ENCODE measurements at places on chromosomes 11 and 22. TPM values are rescaled to one million over a fixed set of nuclear protein-coding genes. Genes with fewer than 3 reads are reported as not detected.

DNA sequence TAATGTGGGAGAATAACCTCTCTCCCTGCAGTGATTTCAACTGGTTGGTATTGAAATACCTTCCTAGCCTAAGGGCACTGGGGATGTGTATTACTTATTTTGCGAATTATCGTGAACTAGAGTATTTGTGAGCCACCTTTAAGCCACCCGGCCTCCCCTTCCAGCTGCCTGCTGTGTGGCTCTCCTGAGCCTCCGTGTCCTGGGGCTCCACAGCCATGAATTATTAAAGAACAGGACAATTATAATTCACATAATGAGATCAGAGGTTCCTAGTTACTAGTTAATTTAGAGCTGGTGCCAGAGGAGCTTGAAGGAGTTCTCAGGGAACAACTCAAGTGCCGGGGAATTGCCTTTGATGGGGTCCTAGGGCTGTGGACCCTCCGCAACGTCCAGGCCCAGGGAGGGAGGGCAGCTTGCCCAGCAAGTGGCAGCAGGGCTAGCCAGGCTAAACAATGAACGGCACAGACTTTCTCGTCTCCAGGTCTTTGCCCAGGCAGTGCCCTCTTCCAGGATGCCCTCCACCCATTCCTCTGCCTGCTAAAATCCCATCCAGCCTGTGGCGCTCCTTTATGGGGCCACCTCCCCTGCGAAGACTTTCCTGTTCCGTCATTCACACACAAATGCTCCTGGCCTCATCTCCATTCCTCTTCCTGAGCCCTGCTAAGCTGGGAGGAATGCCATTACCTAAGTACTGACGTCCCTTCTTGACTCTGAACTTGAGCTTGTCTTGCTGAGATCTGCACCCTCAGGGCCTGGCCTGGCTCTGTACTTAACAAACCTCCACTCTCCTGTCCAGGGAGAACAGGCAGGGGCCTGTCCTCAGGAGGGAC is 91.5 kb downstream of the RTL6 start:
- peak; percentile 10 for DNase-seq

Gene MMP7
- not detected for total RNA-seq

DNA sequence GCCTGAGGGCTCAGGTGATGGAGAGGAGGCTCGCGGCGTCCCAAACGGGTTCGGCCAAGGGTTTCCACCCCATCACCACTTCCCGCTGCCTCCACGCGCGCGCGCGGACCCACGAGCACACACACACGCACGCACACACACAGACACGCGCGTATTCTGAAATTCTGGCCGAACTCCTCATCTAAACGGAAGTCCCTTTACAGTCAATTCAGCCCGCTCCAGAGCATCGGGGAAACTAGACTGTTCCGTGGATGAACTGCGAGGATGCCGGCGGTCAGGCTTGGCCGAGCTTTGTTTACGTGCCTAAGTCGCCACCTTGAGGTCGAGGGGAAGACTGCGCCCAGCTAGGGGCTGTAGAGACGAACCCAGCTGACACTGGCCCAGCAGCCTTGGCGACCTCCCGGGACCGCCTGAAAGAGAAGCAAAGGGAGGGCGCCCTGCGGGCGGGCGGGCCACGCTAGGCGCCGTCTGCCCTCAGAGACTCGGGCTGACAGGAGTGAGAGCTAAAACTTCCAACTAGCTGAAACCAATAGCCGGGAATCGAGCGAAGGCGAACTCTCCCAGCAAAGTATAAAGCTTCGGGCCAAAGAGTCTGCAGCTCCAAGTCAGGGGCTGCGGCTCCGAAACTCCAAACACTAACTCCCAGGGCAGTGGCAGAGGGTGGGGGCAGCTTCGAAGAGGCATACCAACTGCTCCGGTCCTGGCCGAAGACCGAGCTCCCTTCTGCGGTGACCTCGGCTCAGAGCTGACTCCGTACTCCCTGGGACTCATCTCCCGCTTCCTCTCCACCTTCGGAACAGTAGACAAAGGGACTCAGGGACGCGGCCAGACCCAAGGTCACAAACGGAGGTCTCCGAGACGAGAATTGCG is 124.7 kb upstream of the C11orf58 start:
- DNase-seq, result peak; percentile 93

DNA sequence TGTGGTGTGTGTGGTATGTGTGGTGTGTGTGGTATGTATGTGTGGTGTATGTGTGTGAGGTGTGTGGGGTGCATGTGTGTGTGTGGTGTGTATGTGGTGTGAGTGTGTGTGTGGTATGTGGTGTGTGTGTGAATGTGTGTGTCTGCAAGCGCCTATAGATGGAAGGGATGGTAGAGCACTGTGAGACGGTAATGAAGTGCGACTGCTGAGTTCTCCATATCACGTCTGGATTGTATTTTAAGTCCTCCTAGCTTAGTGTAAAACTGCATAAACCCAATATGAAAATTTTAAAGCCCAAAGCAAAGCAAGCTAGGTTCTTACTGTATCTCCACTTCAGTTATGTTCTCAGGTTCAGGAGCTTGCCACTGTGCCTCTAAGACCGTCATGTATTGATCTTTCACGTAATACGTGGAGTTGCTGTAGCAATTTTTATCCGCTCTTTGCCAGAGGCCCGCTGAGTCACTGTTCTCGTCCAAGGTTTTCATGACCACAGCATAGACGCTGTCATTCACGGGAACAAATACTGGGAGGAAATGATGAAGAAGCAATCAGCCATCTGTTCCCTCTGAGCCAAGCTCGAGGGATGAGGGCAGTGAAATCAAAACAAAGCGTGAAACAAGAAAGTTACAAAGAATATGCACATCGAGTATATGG is 5.5 kb downstream of the PLET1 start:
- no peak for DNase-seq

- peak; percentile 57 for DNase-seq
Measured at GRCh38 chr11:124898711-124899110, 1.0 kb upstream of the ROBO4 start.

Gene KRTAP5-3
- not detected for total RNA-seq

- no peak for DNase-seq
Measured at GRCh38 chr11:26949846-26950245, 44.1 kb upstream of the FIBIN start.

Gene TUB
- 22.3 TPM for total RNA-seq

DNA sequence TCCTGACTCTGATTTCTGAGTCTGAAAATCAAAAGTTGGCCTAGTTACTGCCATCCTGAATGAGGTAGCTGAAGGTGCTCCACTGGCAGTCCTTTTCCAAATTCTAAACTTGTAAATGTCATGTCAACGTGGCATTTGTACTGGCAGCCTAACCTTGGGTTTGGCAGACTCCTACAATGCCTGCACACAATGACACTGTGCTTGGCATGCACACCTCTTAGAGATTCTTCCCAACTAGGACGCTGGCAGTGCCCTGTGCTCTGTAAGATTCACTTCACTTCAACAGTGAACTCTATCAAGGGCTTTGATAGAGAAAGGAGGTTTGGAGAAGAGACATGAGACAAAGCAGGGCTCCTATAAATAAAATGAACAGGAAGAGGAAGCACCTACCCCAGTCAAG is 21.9 kb upstream of the PPP2R1B start:
- DNase-seq, result peak; percentile 75

DNA sequence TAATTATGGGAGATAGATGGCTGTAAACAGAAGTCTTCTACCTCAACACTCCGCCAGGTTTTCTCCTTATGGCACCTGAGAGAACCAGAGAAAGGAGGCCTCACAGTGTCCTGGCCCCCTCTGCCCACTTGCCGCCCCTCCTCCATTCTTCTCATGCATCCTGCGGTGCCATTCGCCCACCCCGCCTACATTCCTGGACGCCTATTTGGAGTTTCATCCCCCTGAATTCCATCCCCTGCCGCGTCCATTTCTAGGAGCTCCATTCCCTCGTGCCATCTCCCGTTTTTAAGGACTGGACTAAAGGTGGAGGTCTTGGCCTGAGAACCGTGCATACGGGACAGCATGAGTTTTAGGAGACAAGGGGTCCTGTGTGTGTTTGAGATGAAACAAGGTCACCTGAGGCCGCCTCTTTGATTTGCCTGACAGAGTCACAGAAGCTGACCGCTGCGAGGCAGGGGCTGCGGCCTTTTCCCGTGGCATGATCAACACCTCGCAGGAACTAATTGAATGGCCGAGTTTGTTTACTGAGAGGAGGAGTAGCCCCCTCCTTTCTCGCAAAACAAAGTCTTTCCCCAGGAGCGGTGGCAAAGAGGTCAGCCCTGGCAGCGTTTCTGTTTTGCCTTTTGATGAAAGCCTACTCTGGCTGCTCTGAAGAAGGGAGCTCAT is 246.2 kb downstream of the ST3GAL4 start:
- DNase-seq, result no peak

DNA sequence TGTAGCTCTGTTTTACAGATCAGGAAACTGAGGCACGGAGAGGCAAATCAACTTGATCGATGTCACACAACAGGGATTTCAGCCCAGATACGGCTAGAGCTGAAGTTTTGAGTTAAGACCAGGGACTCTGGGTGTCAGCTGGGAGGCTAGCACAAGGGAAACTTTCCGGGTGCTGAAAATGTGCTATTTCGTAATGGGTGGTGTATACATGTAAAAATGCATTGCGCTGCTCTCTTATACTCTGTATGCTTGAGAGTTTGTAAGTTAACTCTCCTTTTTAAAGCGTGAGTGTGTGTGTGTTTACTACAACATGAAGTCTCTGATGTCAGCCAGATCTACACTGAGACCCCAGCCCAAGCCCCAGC is 227.6 kb downstream of the MN1 start:
- no peak for DNase-seq

DNA sequence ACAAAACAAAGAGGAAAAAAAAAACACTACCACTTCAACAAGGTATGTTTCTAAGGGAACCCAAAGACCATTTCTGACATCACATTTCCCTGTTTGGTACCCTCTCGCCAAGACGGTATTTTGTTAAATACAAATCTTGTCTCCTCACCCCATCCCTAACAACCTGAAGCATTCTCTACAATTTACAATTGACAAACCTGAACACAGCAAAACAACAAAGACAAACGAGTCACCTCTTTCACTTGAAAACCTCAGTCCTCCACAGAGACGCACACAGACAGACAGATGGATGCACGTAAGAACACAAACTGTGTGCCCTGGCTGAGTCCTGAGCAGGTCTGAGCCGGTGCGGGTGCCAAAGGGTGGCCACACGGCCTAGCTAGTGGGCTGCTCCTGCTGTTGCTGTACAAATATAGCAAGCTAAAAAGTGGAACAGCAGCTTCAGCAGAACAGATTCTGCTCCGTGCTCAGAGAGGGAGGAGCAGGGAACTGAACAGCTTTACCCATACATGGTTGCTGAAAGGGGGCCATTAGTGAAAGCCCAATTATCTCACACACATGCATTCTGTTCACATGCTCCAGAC is 28.5 kb downstream of the CELF1 start:
- peak; percentile 61 for DNase-seq

GRCh38 chr11:124481365-124482323 is 36.1 kb upstream of the OR8B8 start:
- no peak for DNase-seq

GRCh38 chr22:17411213-17411612 is 42.0 kb downstream of the CECR2 start:
- DNase-seq, result no peak

DNA sequence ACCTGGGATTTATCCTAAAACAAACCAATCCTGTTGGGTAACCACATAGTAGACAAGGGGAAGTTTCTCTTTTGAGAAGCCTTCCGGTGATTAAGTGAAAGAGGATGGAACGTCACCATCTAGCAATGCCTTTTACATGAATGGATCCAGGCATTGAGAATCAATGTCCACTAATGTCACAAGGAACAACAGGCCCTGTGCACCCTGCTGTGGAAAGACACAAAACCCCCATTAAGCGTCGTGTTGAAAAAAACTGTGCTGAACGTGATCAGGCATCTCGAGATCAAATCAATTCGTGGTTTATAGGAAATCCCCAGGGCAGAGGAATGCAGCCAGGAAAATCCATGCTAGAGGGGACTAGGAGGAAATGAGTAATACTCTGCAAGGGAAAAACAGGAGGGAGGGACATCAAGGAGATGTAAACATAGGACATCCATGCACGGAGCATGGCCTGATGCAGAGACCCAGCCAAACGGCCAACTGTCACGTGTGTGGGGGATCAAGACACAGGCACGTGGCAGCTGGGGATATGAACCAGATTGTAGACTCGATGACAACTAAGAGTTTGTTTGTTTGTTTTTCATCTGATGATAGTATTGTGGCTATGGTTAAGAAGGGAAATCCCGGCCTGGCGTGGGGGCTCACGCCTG is 38.6 kb upstream of the CARS1 start:
- no peak for DNase-seq

DNA sequence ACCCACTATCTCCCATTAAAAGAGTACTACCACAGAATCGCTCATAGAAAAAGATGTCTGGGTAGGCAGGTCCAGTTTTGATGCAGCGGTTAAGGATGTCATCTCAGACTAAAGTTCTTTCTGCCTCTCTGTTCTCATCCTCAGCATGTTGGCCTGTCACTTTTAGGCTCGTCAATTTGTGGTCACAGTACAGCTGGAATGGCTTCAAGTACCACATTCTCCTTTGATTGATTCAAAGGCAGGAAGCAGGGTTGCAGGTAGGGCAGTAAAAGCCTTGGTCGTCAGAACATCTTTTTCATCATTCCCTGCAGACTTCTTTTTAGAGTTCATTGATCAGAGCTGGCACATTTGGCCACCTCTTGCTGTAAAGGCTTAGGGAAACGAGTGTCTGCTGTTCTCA is 28.7 kb downstream of the SDHD start:
- DNase-seq, result no peak

DNA sequence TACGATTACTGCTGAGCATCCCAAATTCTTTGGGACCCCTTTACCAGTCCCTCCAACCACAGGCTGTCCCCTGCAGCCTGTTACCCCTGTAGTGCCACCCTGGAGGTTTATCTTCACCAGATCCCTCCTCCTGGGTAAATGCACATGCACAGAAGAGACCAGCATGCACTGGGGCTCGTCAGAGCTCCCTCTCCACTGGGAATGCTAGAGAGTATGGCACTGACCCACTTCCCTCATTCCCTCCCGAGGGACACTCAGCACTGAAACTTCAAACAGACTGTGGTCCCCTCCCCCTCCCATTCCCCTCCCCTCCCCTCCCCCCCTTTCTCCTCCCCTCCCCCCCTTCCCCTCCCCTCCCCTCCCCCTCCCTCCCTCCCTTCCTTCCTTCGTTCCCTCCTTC is 49.1 kb downstream of the C11orf91 start:
- no peak for DNase-seq

- no peak for DNase-seq
Measured at GRCh38 chr11:129691142-129691541, 124.5 kb upstream of the TMEM45B start.

DNA sequence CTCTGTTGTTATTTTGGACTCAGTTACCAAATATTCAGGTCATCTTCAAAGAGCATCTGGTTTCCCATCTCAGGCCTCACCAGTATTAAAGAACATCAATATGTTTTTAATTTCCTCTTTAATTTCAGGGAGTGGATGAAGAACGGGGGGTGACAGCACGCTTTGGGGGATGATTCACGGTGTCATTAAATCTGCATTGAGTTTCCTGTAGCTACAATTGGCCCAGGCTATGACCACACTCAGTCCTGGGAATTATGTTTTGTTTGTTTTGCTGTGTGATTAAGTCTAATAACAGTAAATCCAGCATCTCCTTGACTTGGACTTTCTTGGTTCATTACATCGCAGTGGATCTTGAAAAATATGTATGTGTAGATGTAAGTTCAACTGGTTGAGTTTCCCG is 149.7 kb upstream of the SEZ6L start:
- no peak for DNase-seq

Data from left ventricle myocardium superior (tissue), 1 donor.